SJSA1 (cell line): ENCODE measurements at places on chromosomes 5 and 9. TPM values are rescaled to one million over a fixed set of nuclear protein-coding genes. Genes with fewer than 3 reads are reported as not detected.

- no peak overlapping the region for H3K4me3 ChIP-seq
- DNase-seq, result no peak
- H3K27ac ChIP-seq, result no peak overlapping the region
Observed at GRCh38 chr5:75042522-75042921, 9.8 kb downstream of the GCNT4 start.

DNA sequence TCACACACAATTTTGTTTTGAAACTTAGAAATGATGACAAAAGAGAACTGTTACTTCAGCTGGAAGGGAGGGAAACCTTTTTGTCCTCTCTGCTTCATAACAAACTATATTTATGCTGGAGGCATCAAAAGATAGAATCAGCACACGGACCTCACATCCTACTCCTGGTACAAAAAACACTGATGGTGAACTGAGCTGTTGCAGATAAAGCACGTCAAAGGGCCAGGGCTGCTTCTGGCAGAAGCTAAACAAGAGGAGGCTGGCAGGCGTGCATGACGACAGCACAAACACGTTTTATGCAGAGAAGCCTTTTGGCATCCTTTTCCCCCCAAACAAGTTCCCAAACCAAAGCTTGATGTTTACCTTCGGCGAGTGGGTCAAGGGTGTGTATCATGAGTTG is 169.6 kb downstream of the SLC24A2 start:
- H3K36me3 ChIP-seq, result no peaks in the 10 kb centered on the region
- H3K4me3 ChIP-seq, result no peak overlapping the region
- no peak overlapping the region for H3K27ac ChIP-seq
- no peaks in the 10 kb centered on the region for H3K4me1 ChIP-seq
- no peaks in the 10 kb centered on the region for H3K27me3 ChIP-seq

DNA sequence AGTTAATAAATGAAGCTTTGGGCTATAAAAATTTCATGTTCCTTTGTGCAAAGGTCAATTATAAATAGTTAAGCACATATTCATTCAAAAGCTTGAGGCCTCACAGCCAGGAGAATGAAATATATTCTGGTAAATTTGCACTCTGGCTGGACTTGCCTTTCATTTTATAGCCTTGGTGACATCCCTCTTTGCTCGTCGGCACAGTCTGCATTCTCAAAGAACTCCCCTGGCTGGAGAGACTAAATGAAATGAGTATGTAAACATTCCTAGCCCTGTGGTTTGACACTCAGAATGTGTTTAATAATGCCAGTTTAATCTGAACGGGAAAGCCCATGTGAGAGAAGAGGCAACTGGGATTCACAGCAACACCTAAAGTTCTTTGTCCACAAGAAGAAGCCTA is 285.6 kb downstream of the BRINP1 start:
- no peak overlapping the region for H3K4me3 ChIP-seq
- no peak overlapping the region for H3K27ac ChIP-seq
- H3K27me3 ChIP-seq, result no peaks in the 10 kb centered on the region

Gene CHSY3
- total RNA-seq, result 0.03 and 0.24 TPM in 2 replicates

GRCh38 chr9:76703270-76703669 is 61.0 kb upstream of the PCA3 start:
- H3K4me1 ChIP-seq, result no peaks in the 10 kb centered on the region
- no peak overlapping the region for H3K27ac ChIP-seq
- H3K27me3 ChIP-seq, result no peaks in the 10 kb centered on the region
- no peak for DNase-seq
- H3K4me3 ChIP-seq, result no peak overlapping the region

GRCh38 chr9:123368023-123368422 is 12.0 kb downstream of the CRB2 start:
- H3K4me3 ChIP-seq, result no peak overlapping the region
- peaks cover 20% of the 10 kb centered on the region for H3K27me3 ChIP-seq
- no peaks in the 10 kb centered on the region for H3K36me3 ChIP-seq
- DNase-seq, result no peak
- H3K27ac ChIP-seq, result no peak overlapping the region
- peaks cover 4% of the 10 kb centered on the region for H3K4me1 ChIP-seq

DNA sequence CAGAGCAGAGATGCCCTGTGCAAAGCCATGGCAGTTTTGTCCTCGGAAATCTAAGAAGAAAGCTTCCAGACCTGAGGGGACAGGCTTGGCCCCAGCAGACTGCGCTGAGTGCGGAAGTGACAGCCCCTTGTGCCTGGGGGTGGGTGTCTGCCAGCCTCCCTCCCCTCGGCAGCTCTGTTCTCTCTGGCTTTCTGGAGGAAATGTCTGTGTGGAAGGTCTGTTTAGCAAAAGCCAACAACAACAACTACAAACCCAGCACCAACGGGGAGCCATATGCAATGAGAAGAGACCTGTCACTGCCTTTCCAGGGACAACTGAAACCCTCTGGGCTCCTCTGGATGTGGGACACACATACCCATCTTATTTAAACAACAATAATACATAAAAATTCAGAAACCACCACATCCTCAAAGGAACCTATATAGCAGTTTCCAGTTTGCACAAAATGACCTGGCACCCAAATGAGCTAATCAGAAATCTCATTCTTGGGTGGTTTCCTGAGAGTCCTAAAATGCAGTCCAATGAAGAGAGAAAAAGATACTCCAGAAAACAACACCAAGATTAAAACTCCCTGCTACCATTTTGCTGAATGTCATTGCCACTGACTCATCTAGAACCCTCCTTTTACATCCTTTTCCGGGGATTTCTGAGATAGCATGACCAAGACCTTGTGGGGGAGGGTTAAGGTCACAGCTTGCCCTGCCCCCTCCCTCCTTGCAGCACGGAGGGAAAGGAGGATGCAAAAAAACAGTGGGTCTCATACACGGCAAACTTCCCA is 97.7 kb downstream of the AK8 start:
- H3K4me3 ChIP-seq, result no peak overlapping the region
- no peak for DNase-seq
- H3K27me3 ChIP-seq, result 0 out of 2 replicates have a peak, but pooled peaks cover 4% of the 10 kb centered on the region
- H3K36me3 ChIP-seq, result no peaks in the 10 kb centered on the region

- DNase-seq, result no peak
- no peaks in the 10 kb centered on the region for H3K27me3 ChIP-seq
Observed at GRCh38 chr5:156134216-156134615, 192.7 kb upstream of the SGCD start.

- DNase-seq, result no peak
- no peaks in the 10 kb centered on the region for H3K36me3 ChIP-seq
- H3K27ac ChIP-seq, result no peak overlapping the region
- no peaks in the 10 kb centered on the region for H3K27me3 ChIP-seq
- H3K4me1 ChIP-seq, result peaks cover 56% of the 10 kb centered on the region
- H3K4me3 ChIP-seq, result no peak overlapping the region
Observed at GRCh38 chr5:9351546-9351945, 194.3 kb downstream of the SEMA5A start.

DNA sequence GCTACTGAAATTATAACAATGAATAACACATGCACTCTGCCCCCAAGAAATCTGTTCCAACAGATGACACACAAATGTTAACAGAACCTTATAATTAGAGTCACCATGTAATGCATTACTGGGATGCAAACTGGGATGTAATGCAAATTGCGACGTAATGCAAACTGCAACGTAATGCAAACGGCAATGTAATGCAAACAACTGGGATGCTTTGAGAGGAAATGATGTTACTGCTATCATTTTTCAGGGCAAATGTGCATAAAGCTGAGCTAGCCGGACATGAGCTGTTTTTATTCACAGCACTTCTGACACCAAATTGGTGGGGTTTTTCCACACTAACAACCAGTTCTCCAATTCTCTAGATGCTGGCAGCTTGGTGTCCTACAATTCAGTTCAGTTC is 117.2 kb downstream of the ADAMTS16 start:
- DNase-seq, result no peak
- H3K27me3 ChIP-seq, result no peaks in the 10 kb centered on the region
- H3K27ac ChIP-seq, result no peak overlapping the region
- H3K36me3 ChIP-seq, result peaks cover 22% of the 10 kb centered on the region
- peaks cover 4% of the 10 kb centered on the region for H3K4me1 ChIP-seq

DNA sequence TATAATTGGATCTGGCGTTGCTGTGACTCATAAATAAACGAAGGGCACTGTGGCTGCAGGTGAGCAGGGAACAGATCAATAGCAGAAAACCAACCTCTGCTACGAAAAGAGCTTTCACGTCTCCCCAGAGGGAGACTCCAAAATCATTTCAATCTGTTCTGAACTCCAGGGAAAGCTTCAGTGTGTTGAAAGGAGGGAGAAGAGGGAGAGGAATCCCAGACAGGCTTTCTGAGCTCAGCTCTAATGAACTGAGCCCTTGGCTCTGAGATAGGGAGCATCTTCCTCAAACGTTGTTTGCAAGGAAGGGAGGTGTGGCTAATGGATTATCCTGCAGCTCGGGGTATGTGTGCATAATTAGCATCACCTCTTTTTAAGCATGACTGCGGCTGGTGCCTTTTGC is 288.0 kb upstream of the IRX4 start:
- no peak for DNase-seq
- H3K27me3 ChIP-seq, result no peaks in the 10 kb centered on the region; the same call in 1 of the 2 replicates
- no peaks in the 10 kb centered on the region for H3K4me1 ChIP-seq
- no peak overlapping the region for H3K4me3 ChIP-seq

- H3K4me1 ChIP-seq, result peaks cover 12% of the 10 kb centered on the region
- no peak overlapping the region for H3K27ac ChIP-seq
- H3K27me3 ChIP-seq, result no peaks in the 10 kb centered on the region
- no peaks in the 10 kb centered on the region for H3K36me3 ChIP-seq
Observed at GRCh38 chr5:61130289-61130688, 32.0 kb downstream of the SMIM15 start.

- H3K36me3 ChIP-seq, result peaks cover 53% of the 10 kb centered on the region
- peak overlapping the region; percentile 44 for H3K27ac ChIP-seq
- peak; percentile 75 for DNase-seq
- H3K4me3 ChIP-seq, result no peak overlapping the region
- H3K4me1 ChIP-seq, result peaks cover 53% of the 10 kb centered on the region
Observed at GRCh38 chr5:140246378-140247122, 56.4 kb downstream of the PFDN1 start.

DNA sequence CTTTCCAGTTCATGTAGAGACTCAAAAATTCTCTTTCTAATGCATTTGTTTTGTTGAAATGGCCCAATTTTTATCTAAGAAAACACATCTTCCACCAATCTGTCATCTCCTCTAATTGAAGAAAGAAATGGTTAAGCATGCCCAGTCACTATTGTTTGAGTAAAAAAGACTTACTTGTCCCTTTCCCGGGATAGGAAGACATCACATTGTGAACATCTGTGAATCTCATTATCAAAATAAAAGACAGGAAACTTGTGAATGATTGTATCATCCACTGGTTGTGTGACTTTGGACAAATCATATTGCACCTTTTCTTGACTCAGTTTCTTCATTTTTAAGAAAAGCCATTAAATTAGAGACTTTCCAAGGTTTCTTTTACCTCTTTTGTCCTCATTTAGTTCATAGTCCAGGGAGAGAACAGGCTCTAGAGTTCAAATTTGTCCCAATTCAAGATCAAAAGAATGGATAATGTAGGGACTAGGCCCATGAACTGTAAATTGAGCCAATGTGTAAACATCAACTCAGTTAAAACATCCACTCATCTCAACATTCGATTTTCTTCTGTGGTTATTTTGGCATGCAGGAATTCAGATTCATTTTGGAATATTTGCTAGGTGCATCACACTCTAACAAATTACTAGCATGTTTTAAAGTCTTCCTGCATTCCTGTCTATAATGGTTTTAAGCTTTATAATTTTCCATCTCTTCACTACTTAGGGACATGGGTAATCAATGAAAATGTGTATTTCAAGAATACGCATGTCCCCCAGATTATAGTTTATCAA is 838.0 kb upstream of the WWC1 start:
- H3K4me1 ChIP-seq, result no peaks in the 10 kb centered on the region
- no peaks in the 10 kb centered on the region for H3K36me3 ChIP-seq
- no peaks in the 10 kb centered on the region; the same call in 1 of the 2 replicates for H3K27me3 ChIP-seq
- no peak overlapping the region for H3K4me3 ChIP-seq

Gene FASTKD3
- 7.3 and 23.6 TPM in 2 replicates for total RNA-seq

- no peaks in the 10 kb centered on the region for H3K27me3 ChIP-seq
- no peak overlapping the region for H3K4me3 ChIP-seq
- no peaks in the 10 kb centered on the region for H3K4me1 ChIP-seq
- H3K27ac ChIP-seq, result no peak overlapping the region
Observed at GRCh38 chr9:80811003-80811402, 878.3 kb downstream of the TLE1 start.

DNA sequence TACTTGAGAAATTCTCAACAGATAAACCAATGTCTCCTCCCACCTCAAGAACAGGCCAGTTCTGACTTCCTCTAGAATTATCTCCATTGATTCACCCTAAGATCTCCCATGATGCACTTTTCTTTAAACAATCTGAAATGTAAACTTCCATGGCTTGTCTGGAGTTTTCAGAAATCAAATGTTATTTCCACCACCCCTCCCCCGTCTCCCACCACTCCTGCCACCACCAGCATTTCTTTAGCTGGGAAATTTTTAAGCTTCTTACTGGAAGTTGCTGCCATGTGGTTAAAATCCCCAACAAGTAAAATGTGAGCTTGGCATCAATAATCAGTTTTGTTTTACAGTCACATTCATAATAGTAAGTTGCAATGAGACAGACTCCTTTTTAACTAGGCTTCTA is 32.8 kb upstream of the BASP1 start:
- no peak for DNase-seq
- no peaks in the 10 kb centered on the region for H3K27me3 ChIP-seq
- no peak overlapping the region for H3K27ac ChIP-seq

- peak; percentile 96 for DNase-seq
- H3K27ac ChIP-seq, result peak overlapping the region; percentile 97
- H3K27me3 ChIP-seq, result no peaks in the 10 kb centered on the region
- H3K4me1 ChIP-seq, result peaks cover 40% of the 10 kb centered on the region
- H3K36me3 ChIP-seq, result peaks cover 11% of the 10 kb centered on the region
- no peak overlapping the region for H3K4me3 ChIP-seq
Observed at GRCh38 chr5:73938280-73938937, 312.4 kb downstream of the ARHGEF28 start.

DNA sequence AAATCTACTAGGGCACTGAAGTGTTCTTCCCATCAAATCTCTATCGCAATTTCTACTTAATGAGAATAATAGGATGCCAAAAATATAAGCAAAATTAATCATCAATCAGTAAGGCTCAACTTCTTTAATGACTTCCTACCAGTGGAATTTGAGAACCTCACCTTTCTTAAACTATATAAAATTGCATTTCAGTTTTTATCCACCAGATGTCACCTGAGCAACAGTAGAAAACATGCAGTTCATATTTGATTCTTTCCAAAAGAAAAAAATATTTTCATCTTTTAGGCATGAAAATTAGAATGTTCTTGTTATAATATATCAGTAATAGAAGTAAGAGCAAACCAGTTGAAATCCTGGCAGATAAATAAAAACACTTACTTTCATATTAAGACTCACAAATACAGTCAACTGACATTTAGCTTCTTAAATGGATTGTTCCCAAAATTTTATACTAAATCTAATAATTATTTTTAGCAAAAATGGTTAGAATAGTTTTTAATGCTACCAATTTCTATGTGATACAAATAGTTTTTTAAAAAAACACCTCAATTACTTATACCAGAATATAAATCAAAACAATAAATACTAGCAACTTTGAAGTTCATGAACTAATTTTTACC is 13.4 kb upstream of the CCDC112 start:
- no peaks in the 10 kb centered on the region for H3K4me1 ChIP-seq
- H3K4me3 ChIP-seq, result no peak overlapping the region
- no peaks in the 10 kb centered on the region for H3K36me3 ChIP-seq
- no peak for DNase-seq

Gene MARCOL
- total RNA-seq, result not detected in 2 replicates

Gene AQP3
- not detected in 2 replicates for total RNA-seq
